ENCODE measurements at places on chromosomes 11 and 22.

DNA sequence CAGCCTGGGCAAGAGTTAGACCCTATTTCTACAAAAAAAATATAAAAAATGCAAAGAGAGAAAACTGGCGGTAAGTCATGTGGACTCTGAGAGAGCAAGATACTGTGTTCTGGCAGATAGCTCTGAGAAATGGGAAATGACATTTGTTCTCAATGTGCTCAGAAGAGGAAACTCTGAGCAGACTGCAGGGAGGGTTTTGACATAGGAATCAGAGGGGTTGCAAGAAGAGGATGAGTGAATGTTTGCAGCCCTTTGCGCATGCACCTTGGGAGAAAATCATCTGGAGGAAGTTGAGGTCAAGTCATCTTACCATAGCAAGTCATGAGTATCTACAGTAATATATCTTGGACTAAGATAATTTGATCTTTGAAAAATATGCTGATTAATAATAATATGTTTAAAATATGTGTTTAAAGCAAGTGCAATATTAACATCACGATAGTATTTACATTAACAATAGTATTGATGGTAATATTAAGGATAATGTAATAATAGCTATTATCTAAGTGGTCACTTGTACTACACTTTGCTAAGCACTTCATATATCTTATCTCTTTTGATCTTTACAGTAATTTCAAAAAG is 2.6 kb downstream of the ACER3 start:
- DNase-seq, result no peak

DNA sequence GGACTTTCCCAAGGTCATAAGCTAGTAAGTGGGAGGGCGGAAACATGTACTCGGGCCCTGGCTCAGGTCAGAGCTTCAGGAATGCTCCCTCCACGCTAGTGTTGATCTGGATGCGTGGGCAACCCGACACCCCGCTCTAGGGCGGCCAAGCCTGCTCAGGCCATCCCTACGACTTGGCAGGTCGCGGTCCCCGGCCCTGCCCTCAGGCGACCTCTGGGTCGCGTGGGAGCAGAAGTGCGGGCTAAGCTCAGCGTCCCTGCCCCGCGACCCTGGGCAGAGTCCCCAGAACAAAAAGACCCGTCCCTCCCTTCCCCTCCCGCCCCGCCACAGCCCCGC is 781 bp upstream of the TEF start:
- DNase-seq, result peak; percentile 75

GRCh38 chr22:25548866-25549464 is 15.5 kb upstream of the GRK3 start:
- no peak for DNase-seq

DNA sequence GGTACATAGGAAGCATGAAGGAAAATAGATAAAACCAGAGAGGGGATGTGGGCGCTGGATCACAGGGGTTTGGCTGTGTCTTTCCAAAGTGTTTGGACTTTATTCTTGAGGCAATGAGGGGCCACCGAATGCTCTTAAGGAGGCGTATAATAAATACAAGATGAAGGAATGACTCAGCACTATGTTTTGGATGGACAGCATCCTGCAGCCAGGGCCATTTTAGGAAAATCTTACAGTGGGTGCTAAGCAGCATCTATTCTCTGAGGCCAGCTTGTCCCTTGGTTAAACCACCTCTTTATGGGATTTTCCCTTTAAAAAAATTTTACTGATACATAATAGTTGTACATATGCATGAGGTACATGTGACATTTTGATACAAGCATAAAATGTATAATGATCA is 4.3 kb upstream of the LDHA start:
- no peak for DNase-seq

DNA sequence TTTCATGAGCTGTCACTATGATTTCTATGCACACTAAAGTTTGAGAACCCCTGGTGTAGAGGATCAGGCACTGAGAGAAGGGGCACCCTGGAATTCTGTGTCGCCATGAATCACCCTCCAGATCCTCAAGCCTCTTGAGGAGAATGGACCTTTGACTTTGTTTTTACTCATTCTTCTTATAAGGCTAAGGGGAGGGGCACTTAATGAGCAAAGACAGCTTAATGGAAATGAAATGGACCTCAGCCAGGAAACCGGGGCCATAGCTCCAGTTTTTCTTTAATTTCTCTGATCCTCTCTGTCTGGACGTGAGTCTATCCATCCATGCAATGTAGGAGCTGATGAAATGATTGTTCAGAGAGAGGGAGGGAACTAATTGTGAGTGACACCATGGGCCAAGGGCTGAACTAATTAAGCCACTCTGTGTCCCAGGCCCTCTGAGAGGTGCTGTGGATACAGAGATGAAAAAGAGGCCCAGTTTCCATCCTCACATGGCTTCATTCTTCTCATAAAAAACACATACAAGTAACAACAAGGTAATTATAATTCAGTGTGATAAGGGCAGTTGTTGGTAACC is 32.8 kb downstream of the OR2AT4 start:
- no peak for DNase-seq

DNA sequence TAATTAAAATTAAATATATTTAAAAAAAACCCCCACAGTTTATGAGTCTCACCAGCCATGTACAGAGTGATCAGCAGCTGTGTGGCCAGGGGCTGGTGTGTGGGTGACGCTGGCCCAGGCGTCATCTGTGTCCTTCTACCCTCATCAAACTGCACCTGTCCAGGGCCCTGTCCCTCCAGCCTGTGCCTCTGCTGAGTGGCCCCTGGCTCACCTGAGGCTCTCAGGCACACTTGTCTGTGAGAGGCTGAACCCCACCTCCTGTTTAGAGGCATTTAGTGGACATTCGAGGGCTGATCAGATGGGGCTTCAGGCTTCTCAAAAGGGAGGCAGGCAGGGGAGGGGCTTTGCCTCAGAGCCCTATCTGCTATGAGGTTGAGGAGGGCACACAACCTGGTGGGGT is 29.9 kb upstream of the SMIM38 start:
- DNase-seq, result no peak

DNA sequence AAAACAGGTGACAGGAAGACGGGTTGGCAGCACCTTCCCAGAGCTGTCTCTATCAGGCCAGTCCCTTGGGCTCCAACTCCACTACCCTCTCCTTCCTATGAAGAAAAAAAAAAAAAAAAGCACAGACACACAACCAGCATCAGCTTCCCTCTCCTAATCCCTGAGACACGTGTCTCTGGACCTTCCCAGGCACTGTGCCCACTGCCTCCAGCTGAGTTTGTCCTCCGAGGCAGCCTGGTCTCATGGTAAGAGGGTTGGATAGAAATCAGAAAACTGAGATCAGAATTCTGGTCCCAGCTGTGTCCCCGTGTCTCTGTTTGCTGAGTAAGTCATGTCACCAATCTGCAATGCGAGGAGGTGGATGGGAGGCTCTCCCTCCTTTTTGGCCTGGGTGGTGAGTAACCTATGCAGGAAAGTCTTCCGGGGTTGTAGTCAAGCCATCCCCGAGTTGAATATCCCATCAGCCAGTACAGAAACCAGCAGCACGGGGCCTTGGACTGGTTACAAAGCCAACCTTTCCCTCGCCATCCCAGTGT is 193.7 kb upstream of the TBCEL start:
- no peak for DNase-seq

- DNase-seq, result no peak
Measured at GRCh38 chr11:129295746-129296145, 79.9 kb upstream of the BARX2 start.

DNA sequence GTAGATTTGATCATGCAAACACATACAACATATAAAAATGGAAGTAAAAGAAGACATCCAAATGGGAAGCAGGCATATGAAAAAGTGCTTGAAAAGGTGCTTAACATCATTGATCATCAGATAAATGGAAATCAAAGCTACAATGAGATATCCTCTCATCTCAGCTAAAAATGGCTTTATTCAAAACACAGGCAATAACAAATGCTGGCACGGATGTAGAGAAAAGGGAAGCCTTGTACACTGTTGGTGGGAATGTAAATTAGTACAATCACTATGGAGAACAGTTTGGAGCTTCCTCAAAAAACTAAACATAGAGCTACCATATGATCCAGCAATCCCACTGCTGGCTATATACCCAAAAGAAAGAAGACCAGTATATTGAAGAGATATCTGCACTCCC is 549 bp upstream of the TCN1 start:
- no peak for DNase-seq

DNA sequence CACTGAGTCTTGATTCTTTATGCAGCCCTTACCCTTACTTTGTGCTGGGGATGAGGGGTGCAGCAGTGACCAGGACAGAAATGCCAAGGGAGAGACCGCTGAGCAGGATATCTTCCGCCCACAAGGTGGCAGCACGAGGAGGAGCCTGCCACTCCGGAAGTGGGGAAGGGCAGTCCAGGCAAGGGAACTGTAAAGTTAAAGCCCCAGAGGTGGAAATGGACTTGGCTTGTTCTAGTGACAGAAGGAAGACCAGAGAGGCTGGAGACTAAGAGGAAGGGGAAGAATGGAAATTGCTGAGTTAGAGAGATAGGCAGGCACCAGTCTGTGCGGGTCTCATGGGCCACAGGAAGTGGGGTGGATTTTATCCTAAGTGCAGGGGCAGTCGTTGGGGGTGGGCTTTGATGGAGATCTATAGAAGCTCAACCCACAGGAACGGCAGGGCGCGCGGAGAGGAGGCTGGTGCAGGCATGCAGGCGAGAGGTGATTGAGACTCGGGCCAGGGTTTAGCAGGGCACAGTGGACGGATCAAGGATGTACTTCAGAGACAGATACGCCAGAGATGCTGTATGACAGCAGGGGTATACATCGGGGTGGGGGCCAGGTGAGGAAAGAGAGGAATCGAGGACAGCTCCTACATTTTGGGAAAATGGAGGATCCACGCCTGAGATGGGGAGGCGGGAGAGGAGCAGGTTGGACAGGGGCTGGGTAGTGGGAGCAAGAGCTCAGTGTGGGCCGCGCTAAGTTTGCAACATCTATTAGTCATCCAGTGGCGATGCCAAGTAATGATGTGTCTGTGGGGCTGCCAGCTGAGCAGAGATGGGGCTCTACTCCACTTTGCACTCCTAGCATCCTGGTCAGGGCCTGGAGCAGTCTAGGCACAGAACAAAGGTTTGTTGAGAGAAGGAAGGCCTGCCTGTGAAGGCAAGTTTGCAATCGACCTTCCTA is 3.3 kb upstream of the GRK2 start:
- DNase-seq, result peak; percentile 56

DNA sequence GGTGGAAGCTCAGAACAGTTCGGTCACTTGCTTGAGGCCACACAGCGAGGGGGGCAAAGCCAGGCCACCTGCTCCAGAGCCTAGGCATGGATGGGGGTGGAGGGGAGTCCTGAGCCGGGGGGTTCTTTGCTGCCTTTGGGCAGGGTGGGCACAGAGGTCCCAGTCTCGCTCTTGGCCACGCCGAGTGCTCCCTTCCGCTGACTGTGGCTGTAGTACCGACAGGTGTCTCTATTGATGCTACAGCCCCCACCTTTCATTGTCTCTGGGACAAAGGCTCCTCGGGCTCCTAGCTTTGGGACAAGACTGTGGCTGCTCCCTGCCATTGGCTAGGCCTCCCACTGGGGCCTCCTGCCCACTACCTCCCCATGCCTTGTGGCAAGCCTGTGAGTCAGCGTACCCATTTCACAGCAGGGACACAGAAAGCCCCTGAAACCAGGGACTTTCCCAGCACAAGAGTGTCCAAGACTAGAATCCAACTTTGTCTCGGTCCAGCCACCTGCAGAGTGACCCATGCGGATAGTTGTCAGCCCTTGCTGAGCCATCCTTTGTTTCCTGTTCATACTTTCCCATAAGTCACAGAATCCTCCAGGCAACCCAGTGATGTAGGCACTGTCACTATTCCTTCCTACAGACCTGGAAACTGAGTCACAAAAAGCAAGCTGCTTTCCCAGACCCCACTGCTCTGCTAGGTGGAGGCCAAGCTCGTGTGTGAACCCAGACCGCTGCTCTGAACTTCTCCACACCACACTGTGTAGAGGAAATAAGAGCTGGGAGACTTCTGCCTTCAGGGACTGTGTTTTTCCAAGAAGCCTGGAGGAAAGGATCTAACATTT is 17.2 kb downstream of the MYEOV start:
- DNase-seq, result no peak

- peak; percentile 16 for DNase-seq
Measured at GRCh38 chr11:765025-765801, 12.1 kb downstream of the GATD1 start.

DNA sequence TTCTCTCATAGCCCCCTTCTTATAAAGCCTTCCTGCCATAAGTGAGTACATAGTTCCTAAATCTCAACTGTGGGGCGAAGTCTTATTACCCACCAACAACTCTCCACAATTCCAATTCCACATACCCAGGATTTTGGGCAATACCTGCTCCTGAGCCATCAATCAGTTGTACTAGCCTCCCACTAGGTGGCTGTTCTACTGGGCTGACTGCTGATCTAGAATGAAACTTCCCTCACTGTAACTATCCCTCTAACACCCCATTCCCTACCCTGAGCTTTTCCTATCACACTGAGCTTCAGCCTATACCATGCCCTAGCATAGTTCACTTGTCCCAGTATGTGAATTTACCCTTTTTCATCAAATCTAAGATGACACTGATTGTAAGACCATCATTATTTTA is 52.5 kb downstream of the RRAS2 start:
- no peak for DNase-seq

GRCh38 chr22:41899992-41900651 is 14.8 kb downstream of the SHISA8 start:
- DNase-seq, result no peak

DNA sequence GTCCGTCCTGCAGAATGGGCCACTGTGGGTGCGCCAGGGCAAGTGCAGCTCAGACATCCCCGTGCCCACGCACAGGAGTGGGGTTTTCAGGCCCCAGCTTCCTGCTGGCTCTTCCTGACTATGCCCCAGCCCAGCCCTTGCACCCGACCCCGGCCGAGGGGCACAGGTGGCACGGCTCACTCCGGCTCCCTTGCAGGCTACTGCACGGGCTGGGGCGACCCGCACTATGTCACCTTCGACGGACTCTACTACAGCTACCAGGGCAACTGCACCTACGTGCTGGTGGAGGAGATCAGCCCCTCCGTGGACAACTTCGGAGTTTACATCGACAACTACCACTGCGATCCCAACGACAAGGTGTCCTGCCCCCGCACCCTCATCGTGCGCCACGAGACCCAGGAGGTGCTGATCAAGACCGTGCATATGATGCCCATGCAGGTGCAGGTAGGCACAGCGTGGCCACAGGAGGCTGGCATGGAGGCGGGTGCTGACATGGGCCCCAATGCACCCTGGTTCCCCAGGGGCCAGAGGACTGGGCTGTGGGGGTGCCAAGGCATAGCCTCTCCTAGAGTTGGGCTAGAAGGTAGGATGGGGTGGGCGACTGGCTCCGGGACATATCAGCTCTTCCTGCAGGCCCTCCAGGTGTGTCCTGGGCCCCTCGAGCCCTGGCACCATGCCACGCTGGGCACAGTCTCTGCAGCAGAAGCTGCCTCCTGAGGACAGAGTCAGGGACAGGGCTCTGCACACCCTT is 27.7 kb downstream of the MUC2 start:
- no peak for DNase-seq

Data from T1000 (cell line).